GM13977 (cell line): ENCODE measurements at places on chromosomes 5 and 9.

DNA sequence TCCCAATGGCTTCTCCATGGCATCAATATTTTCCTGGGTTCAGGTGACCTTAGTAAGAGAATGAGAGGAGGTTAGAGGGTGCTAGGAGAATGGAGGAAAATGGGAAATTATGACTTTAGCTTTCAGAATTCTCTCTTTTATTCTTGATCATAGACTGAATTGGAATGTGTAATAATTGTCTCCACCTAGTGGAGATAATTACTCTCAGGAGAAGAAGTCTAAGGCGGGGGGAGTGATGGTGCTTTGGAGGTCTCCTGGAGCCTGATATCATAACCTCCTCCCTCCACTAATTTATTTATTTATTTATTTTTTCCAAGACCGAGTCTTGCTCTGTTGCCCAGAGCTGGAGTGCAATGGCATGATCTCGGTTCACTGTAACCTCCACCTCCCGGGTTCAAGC lies 221.3 kb downstream of the GRIA1 start:
- DNase-seq: no peak

- no peak for DNase-seq
Measured at GRCh38 chr9:26260238-26260637, 582.0 kb upstream of the TUSC1 start.

DNA sequence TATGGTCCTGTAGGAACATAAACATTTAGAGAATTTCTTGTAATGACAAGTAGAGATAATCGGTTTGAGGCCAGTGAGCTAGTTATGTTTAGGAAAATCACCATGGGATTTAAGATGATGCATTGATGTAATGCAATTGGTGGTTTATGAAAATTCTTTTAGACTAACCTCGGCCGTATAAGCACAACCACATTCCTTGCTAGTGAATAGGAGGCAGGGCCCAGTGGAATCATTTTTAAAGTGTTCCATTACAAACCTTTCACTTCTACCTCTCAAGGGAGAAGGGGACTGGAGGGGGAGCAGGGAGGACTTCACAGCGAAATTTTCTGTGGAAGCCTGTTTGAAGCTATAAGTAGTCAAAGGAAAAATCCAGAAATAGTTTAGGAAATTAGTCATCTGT lies 71.8 kb upstream of the NFIL3 start:
- DNase-seq: no peak

GRCh38 chr9:124366476-124367220 lies 48.6 kb downstream of the PSMB7 start:
- no peak for DNase-seq

DNA sequence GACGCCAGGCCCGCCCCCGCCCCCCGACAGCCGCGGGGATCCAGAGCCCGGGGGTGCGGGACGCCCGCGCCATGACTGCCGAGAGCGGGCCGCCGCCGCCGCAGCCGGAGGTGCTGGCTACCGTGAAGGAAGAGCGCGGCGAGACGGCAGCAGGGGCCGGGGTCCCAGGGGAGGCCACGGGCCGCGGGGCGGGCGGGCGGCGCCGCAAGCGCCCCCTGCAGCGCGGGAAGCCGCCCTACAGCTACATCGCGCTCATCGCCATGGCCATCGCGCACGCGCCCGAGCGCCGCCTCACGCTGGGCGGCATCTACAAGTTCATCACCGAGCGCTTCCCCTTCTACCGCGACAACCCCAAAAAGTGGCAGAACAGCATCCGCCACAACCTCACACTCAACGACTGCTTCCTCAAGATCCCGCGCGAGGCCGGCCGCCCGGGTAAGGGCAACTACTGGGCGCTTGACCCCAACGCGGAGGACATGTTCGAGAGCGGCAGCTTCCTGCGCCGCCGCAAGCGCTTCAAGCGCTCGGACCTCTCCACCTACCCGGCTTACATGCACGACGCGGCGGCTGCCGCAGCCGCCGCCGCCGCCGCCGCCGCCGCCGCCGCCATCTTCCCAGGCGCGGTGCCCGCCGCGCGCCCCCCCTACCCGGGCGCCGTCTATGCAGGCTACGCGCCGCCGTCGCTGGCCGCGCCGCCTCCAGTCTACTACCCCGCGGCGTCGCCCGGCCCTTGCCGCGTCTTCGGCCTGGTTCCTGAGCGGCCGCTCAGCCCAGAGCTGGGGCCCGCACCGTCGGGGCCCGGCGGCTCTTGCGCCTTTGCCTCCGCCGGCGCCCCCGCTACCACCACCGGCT lies 1.0 kb downstream of the FOXE1 start:
- peak; percentile 61 for DNase-seq

DNA sequence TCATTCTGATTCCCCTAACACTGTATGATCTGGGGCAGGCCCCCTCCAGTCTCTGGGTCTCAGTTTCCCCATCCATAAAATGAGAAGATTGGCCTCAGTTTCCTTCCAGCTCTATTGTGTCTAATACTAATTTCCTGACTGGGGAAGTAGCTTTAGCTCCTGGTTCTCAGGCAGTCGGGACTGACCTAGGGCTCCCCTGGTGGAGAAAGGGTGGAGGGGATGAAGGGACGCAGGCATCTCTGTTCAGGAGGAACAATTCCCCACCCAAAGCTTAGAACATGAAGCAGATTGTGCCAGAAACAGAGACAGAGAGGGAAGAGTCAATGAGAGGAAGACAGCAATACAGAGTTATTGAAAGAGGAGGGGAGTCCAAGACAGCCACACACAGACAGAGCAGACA lies 14.2 kb upstream of the PTGS1 start:
- DNase-seq: no peak

- DNase-seq: no peak
Measured at GRCh38 chr9:93143830-93144530, 9.9 kb upstream of the NINJ1 start.

- no peak for DNase-seq
Measured at GRCh38 chr5:43691275-43691674, 88.3 kb downstream of the NNT start.

- DNase-seq: no peak
Measured at GRCh38 chr5:133412661-133413060, 199.7 kb downstream of the FSTL4 start.

DNA sequence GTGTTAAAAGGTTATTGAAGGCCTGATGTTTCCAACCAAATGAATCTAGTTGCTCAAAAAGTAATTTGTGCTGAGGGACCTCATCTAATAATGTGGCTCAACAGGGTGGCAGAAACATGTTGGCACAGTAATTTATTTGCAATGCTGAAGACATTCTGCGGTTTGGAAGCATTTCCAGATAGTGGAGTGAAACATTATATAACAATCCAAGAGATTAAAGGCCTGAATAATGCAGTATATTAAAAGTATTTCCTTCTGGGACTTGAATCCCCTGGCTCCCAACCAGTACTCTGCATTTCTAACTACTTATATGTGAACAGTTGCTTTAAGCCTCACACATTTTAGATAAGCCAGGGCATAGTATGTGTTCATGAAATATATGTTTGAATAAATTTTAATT lies 25.9 kb upstream of the ALDH1A1 start:
- no peak for DNase-seq

- no peak for DNase-seq
Measured at GRCh38 chr5:74596927-74597326, 43.6 kb downstream of the ENC1 start.

DNA sequence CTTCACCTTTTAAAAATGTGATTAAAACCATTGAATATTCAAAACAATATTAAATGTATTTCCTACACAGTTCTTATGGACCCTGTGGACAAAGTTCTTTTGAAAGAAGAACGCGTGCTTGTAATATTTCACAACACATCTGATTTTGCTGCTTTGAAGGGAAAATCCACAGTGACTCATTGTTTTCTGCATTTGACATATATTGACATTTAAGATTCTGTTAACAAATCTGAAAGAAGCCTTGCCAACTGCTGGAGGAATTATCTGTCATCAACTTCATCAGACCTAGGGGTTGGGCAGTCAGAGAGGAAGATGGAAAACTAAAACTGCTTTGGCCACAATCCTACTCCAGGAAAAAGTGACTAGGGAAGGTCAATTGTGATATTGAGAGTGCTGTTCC lies 56.9 kb upstream of the RASEF start:
- no peak for DNase-seq

DNA sequence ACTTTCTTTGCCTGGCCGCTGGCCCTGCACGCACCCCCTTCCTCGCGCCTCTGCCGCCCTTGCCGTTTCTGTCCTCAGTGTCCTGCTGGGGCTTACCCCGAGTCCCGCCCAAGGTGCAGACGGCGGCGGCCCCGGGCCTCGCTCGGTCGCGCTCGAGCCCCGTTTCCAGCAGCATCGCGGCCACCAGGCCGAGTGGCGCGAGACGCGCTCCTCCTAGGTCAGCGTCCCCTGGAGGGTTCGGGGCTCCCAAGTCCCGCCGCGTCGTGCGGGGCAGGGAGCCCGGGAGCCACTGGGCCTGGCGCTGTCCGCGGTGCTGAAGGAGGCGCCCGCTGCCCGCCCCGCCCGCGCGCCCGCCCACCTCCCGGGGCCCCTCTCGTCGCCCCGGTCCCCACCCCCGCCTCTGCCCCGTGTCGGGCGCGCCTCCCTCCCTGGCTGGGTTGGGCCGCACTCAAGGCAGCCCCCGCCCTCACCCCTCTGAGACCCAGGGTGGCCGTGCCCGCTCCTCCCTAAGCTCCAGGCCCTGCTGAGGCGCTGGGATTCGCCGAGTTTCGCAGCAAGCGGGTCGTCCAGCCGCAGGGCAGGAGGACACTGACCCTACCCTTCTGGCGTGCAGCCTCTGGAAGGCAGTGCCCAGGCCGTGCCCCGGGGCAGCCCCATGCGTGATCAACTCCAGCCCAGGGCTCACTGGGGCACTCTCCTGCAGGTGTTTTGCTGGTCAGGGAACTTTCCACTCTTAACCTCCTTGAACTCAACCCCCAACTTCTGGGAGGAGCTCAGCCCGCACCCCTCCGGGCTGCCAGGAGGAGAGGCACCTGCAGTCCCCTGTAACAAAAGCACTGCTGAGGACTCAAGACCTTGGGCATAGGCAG lies at the start of gene LHX3:
TSS of gene LHX3 (minus strand) at position 291 of the 869 bp plus-strand sequence. CDS start at position 175, 116 bp downstream.
- DNase-seq: peak; percentile 80

- no peak for DNase-seq
Measured at GRCh38 chr5:93621327-93621798, 38.3 kb downstream of the NR2F1 start.

DNA sequence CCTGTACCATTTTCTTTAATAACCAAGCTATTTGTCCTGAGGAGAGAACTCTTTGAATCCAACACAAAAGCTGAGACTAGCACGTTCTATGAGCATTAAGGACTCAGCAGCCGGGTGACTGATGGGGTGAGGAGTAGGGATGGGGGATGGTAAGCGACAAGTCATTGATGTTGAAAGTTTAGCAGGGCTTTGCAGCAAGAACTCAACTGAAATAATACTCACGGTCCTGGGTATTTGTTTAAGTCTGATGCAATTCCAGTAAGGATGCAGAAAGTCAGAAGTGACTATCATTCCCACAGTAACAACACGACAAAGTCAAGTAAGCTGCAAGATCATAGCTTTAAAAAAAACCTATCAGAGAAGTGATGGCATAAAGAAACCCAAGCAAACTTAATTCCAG lies 131.1 kb downstream of the ACTL7B start:
- DNase-seq: no peak

DNA sequence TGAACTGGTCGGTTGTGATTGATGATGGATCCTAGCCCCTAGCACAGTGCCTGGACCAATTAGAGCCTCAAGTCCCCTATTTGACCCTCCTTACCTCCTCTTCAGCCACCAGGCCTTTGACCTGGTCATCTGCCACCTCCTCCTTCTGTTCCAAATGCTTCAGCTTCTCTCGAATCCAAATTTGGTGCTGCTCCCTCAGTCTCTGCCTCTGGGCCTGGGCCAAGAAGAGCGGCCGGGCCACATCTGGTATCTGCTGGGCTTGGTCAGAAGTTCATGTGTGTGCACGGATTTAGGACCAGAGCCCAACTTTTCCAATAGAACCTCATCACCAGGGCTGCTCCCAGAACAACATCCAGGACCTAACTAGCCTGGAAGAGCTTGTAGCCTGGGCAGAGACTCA lies 6.5 kb downstream of the SLC35A4 start:
- DNase-seq: no peak

DNA sequence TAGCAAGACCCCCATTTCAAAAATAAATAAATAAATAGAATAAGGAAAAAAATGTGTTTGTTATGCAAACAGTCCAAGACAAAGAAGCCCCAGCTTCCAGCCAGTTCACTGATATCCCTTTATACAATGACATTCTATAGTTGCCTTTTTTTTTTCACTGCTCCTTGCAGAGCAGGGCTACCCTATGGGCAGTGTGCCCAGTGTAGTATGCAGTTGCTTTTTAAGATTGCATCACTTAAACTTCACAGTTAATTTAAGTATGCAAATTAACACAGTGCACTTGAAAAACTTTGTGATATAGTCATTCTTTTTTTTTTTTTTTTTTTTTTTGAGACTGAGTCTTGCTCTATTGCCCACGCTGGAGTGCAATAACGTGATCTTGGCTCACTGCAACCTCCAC lies 40.8 kb upstream of the ARRDC3 start:
- DNase-seq: no peak

- DNase-seq: peak; percentile 34
Measured at GRCh38 chr9:116998305-116998704, 311.2 kb downstream of the TRIM32 start.

DNA sequence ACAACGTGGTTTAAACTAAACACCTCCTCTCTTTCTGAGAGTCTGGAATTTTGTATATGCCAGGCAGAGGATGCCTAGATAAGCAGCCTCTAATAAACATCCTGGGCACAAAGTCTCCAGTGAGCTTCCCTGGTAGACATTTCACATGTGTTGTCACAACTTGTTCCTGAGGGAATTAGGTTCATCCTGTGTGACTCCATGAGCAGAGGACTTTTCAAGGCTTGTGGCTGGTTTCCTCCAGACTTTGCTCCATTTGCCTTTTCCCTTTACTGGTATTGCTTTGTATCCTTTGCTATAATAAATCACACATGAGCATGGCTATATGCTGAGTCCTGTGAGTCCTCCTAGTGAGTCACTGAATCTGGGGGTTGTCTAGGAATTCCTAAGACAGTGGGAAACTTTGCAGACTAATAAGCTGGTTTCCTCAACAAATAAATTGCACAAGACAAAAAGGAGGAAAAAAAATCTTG lies 77.4 kb downstream of the NR2F1-AS1 start:
- DNase-seq: no peak

GRCh38 chr9:99023231-99023630 lies 79.5 kb downstream of the COL15A1 start:
- no peak for DNase-seq

- no peak for DNase-seq
Measured at GRCh38 chr9:110714314-110714713, 45.7 kb downstream of the MUSK start.

DNA sequence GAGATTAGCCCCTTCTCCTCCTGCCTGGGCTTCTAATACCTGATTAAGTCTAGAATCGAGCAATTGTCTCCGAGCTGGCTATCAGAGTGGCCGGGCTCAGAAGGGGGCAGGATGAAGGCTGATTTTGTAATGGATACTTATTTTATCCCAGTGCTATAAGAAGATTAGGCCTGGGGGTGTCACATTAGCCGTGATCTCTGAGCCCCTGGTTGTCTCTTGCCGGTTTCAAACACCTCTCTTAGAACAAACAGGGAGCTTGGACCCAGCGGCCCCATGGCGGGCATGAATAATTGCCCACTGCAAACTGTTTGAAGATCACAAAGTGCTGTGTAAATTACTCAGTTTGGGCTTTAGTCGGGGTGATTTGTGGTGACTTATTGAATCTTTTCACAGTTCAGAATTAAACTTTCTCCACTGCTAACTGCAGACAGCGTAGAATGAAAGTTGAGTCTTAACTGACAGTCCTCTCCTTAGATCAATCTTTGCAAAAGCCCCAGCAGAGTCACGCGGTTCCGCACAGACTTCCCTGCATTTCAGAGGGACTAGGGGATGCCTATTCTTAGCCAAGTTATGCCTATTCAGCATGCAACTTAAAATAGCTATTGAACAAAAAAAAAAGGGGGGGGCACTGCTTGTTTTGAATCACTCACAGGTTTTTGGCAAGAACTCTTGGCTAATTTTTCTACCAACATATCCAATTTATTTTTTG lies 200.6 kb upstream of the IRX1 start:
- DNase-seq: no peak

GRCh38 chr5:7391814-7392692 lies 3.9 kb upstream of the ADCY2 start:
- DNase-seq: no peak
